ENCODE measurements at places on chromosomes 5 and 9.

DNA sequence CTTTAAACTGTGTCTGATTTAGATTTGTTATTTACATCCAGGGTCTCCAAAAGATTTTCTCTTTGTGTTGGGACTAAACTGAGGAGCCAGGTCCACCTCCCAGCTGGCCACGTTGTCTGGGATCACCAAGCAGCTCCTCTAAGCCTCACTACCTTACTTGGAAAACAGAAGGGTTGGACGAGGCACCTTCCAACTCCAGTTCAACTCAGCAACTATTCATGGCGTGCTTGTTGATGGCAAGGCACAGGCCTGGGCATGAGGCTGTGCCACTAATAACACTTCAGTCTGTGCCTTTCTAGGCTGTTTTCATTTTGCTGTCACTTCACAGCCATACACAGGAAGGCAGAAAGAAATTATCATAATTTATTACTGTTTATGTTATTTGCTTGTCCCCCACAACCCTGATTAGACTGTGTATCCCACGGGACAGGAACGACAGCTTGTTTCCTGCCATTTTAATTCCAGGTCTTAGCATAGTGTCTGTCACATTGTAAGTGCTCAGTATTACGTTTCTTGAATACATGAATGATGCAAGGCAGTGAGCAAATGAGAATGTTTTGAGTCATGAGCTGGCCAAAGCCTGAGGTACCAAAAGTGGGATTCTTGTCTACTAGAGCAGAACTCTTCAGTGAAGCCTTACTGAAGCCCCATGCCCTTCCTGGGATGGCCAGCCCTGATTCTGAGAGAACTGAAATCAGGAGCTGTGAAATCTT lies 125.8 kb downstream of the GALNT10 start:
- no peak for DNase-seq

DNA sequence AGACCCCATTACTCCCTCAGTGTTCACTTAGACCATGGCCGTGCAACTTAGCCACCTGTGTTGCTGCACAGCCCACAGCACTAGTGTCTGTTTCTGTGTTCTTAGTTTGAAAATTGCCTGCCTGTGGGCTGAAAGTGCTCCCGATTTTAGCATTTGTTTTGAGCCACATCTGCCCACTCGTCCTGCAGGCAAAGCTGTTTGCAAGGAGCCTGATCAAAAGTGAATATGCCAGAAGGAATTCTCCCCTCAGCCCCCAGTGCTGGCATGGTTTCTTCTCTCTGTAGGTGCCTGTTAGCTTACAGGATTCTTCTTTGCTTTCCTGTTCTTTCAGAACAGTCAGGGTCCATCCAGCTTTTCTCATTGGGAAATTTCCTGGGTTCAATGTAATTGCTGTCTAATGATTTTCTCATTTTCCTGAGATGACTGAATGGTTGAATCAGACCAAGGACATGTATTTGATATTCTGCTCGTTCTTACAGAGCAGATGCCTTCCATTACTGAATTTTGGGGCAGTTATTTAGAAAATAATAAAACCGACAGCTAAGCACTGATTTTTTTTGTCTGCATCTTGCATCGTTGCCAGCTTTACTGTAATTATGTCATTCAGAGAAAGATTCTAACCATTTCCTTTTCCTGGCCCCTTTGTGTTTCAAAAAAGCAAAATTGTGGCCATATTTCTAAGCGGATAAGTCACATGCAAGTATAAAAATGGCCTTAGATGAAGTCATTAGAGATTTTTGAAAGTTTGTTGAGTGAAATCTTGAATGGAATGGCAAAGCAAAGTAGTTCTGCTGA lies 111.1 kb upstream of the CKMT2 start:
- DNase-seq: no peak

DNA sequence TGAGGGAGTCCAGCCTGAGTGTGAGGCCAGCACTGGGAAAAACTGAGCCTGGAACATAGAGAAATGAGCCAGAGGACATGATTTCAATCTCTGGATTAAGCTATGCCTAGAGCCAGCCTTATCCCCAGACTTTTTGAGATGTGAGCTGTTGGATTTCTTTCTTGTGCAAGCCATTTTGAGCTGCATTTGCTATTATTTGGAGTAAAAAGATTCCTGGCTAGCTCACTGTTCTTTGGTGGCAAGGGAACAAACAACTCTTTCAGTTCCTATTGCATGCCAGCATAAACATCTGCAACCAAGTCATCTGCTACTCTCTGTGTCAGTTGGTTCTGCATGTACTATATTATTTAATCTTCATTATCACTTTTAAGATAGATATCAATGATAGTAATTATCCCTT lies 70.1 kb upstream of the MAN2A1 start:
- DNase-seq: no peak

- DNase-seq: no peak
Observed at GRCh38 chr9:90112788-90113187, 508.0 kb downstream of the GADD45G start.

DNA sequence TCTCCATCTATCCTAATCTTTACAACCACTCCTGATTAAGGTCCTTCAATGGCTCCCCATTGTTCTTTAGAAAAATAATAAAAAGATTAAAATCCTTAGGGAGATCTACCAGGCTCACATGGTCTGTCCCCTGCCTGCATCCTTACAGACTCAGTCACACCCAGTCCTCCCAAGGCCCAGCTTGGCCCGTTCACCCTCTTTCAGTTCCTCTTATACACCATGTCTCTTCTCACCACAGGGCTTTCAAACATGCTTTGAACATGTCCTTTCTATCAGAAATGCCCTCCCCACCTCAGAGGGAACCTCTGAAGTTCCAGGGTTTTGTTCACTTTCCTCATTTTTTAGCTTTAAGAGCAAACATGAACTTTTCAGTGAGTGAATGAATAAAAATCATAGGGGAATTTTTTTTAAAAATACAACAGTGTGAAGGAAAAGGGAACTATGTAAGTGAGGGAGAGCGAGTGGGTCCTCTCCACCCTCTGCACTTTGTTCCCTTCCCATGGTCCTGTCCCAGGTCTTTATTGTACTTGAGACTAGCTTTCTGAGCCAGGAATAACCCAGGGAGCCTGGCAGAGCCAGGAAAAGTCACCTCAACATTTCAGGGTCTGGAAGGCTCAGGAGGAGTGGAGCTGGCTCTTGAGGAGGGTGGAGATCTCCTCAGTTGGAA lies 55.3 kb downstream of the TRPC7 start:
- no peak for DNase-seq

DNA sequence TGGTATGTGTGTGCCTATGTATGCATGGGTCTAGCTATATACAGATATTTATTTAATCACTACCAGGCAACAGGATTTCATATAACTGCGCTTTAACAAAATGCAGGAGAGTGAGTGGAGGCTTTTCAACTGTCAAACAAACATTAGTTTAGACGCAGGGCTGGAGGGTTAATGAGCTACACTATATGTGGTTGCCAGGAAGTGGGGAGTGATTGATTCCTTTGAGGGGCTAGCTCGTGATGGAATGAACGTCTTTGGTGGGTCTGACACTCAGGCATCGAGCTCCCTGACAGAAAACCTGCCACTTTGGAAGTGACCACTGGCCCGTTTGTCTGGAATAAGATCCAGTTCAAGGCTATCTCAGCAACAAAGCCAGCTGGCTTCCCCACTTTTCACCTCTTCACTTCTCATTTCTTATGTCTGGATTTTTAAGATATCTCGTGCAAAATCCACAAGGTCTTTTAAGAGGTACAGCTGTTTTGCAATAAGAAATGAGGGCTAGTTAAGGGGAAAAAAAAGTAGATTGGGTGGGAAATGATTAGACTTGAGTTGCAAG lies 78.0 kb downstream of the CFAP77 start:
- peak; percentile 3 for DNase-seq

- DNase-seq: no peak
Observed at GRCh38 chr5:124996764-124997077, 250.3 kb upstream of the ZNF608 start.

- no peak for DNase-seq
Observed at GRCh38 chr5:15702102-15702501, 202.1 kb downstream of the FBXL7 start.

DNA sequence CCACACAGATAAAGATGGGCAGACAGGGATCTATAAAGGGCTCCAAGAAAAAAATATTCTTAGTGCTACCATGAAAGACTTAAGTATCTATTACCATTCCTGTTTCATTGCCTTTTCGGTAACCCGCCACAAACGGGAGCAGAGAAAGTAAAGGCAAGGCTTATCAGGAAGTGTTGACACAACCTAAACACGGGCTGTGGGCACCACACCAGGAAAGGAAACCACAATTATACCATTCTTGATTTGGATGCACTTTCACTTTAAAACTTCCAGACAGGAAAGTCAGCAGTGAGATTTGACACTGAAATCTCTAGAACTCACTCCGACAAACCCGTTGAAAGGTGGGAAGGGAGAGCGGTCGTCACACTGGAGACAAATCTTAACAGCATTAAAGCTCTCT lies 6.5 kb downstream of the TLE1 start:
- DNase-seq: peak; percentile 37

- DNase-seq: peak; percentile 16
Observed at GRCh38 chr5:135058331-135058732, 24.3 kb upstream of the PITX1 start.

DNA sequence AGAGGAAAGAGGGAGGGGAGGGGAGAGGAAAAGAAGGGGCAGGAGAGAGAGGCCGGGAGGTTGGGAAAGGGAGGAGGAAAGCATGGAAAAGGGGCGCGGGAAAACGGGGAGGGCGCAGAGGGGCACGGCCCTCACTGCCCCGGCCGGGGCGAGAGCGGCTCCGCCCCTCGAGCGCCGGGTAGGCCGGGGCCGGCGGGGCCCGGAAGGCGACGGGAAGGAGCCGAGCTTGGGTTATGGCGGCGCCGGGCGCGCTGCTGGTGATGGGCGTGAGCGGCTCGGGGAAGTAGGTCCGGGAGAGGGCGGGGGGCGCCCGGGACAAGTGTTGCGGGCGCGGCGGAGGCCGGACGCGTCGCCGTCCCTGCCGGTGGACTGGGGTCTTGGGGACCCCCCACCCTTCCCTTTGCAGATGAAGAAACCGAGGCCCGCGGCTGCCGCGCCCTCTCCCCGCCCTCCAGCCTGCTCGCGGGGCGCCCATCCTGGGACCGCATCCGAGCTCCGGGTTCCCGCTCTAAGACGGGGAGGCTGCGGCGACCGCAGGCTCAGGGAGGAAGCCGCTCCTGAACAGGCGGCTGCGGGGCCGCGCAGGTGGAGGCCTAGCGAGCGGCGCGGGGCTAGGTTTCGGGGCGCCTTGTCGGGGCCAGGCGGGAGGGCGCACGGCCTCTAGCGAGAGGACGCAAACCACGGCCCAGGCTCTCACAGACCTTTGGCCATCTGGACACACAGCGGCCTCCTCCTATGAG lies at the start of gene IDNK:
IDNK (plus strand) TSS at position 205 of the 740 bp plus-strand sequence; CDS start at position 234, 29 bp downstream.
- DNase-seq: no peak

DNA sequence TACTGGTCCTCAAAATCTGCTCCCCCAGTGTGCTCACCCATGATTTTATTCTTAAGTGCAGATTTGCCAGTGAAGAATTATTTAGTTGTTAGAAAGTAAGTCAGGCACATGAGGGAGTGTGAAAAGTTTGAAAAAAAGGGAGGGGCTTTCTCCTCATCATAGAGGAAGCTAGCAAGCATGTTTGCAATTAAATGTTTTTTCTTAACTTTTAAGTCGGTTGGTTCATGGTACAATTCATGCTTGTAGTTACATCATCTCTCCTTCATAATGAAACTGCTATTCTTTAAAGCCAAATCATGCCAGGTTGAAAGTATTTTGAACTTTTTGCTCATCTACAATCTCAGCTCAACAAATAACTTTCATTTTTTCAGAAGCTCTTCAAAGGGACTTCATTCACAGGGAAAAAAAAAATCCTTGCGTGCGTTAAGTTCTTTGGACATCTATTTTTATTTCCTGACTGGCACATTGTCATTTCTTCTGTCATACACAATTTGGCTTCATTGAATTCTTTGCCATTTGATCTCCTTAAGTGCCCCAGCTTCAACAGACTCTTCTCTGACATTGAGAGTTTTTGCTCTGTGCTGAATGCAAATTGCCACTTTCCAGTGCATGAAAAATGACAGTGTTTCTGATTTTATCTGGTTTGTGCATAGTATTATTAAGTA lies 456.9 kb downstream of the TMEM232 start:
- no peak for DNase-seq

DNA sequence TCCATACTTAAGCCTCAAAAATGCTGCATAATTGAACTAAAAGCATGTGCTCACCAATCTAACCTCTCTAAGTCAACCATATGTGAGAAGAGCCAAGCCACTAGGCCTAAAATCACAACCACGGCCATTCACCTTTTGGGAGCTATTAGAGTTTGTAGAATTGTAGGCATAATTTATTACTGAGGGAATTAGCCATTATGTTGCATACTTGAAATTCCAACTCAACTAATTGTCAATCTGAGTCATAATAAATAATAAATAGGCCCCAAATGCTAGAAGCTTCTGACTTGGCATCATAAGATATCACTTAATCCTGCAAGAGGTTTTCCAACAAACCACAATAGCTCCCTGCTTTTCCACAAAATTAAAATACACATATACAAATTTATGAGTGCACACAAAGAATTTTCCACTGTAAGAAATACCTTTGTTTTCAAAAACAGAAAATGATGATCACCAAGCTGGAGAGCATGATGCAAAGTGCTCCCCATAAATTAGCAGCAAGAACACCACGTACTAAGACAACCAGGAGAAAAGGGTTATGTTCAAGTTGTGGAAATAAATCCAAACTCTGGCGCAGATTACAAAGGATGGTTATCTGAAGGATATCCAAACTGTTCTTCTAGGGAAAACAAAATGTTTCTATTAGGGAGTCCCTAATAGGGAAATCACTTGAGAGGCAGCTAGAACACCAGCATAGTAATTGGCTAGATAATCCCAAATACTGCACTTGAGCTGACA lies 250.0 kb upstream of the SLC30A5 start:
- no peak for DNase-seq

GRCh38 chr9:98973576-98973975 lies 29.9 kb downstream of the COL15A1 start:
- DNase-seq: no peak

- no peak for DNase-seq
Observed at GRCh38 chr5:111998871-111999270, 241.9 kb upstream of the NREP start.

DNA sequence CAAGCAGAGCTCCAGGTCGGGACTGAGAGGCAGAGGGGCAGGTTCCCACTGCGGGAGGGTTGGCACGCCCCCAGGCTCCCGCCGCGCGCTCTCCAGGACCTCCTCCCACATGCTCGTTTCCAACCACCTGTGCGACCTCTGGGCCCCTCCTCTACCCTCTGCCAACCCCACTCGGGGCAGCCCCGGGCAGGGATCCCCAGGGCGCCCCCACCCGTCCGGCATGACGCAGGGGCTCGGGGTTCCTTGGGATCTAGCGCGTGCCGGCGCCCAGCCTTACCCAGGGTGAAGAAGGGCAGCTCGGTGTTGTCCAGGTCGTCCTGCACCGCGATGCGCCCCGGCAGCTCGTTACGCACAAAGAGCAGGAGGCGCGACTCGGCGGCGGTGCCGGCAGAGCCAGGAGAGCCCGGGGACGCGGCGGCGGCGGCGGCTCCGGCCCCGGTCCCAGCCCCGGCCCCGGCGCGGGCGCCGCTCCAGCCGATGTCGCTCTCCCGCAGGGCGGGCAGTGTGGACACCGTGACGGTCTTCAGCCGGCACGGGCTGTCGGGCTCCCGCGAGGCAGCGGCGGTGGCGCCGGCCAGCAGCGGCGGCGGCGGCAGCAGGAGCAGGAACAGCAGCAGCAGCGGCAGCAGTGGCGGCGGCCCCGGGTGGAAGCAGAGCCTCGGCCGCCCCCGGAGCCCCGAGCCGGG lies 494 bp downstream of the ASTN2 start:
- no peak for DNase-seq

GRCh38 chr9:120310035-120310434 lies 269.9 kb downstream of the CDK5RAP2 start:
- no peak for DNase-seq

Measured in Jurkat, Clone E6-1 (cell line).